Smooth muscle cell of the pulmonary artery (primary cell): ENCODE measurements at places on chromosomes 1 and 21. TPM values are rescaled to one million over a fixed set of nuclear protein-coding genes. Genes with fewer than 3 reads are reported as not detected.

BEND5 gene
- total RNA-seq = 0.59 TPM in 1 of 2 replicates, not detected in the other

GJB4 gene
- total RNA-seq = not detected in 2 replicates

VCAM1 gene
- total RNA-seq = 4.2 and 20.7 TPM in 2 replicates

TMEM269 gene
- total RNA-seq = 0.03 and 0.07 TPM in 2 replicates

LCE3D gene
- not detected in 2 replicates for total RNA-seq

PDZK1IP1 gene
- 0.26 and 2.0 TPM in 2 replicates for total RNA-seq

KRTAP11-1 gene
- not detected in 2 replicates for total RNA-seq

FMO4 gene
- 2.4 and 2.6 TPM in 2 replicates for total RNA-seq

TMOD4 gene
- total RNA-seq = not detected in 2 replicates

TSTD1 gene
- total RNA-seq = 7.6 and 10.1 TPM in 2 replicates

C1orf141 gene
- not detected in 2 replicates for total RNA-seq
